ENCODE measurements at places on chromosomes 3 and 15.
A peak's percentile ranks its signal among the peaks of the same experiment; 100 is the strongest.

- DNase-seq: no peak
Measured at GRCh38 chr3:112200317-112200666, 67.2 kb upstream of the GCSAM start.

DNA sequence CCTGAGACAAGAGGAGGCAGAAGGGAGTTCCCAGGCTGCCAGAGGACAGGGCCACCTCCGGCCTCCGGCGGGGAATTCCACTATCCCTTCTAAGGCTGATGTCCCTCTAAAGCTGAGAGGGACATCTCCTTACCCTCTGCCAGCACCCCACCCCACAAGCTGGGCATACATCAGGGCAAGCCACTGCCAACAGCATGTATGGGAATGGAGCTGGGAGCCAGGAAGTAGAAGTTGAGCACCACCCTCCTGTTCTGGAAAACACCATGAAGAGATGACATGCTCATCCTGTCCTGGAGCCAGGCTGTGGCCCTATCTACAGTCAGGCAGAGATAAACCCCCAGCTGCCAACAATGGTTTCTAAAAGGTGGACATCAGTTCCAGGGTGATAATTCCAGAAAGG, 7.1 kb downstream of the PLCD1 start:
- no peak for DNase-seq

GRCh38 chr15:49693498-49693897, 72.7 kb downstream of the DTWD1 start:
- DNase-seq: peak; percentile 28

GRCh38 chr3:16534640-16535262, 21.3 kb upstream of the RFTN1 start:
- no peak for DNase-seq

- DNase-seq: peak; percentile 54
Measured at GRCh38 chr15:60674704-60675395, 195.9 kb upstream of the ICE2 start.

DNA sequence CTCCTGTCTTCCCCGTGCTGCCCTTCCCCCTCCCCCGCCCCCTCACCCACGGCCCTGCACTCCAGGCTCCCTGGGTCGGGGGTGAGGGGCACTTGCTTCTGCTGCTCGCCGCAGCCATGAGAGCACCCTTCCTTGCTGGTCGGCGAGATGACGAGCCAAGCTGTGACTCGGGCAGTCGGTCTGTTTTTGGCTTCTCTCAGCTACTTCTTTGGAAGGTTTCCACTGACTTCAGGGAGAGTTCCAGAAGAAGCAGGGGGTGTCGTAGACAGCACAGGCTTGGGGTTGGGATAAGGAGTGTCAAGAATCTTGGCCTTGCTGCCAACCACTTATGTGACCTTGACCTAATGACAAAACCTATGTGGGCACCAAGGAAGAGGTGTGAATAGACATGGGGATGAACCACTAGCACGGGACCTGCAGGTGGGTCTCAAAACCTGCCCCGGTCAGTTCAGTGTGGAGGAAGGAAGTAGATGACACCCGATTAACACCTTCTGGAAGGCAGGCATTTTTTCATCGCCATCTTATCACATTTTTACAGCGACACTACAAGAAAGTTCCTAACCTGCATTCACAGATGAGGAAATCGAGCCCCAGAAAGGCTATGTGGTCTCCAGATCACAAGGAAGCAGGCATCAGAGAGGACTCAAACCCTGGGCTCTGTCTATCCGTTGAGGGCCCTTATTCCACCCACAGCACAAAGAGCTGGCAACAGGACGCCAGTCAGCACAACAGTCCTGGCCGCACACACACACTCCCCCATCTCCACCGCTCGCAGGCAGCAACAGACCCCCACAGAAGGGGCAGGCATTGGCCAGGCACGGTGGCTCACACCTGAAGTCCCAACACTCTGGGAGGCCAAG, 120.9 kb downstream of the LIPC start:
- DNase-seq: peak; percentile 60

DNA sequence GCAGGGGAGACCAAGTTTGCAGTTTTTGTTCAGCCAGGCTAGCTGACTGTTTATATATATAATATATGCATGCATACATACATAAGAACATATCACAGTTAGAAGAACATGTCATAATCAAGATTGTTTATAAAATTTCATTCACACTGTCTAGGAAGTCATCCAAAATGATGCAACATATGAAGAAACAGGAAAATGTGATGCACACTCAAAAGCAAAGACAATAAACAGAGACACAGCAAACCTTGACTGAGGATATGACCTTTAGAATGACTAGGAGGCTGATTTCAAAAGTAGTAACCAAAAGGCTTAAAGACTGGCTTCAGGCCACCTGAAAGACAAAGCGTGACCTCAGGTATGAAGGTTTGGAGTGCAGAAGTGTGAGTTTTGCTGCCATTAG, 166.2 kb upstream of the NDN start:
- peak; percentile 6 for DNase-seq

DNA sequence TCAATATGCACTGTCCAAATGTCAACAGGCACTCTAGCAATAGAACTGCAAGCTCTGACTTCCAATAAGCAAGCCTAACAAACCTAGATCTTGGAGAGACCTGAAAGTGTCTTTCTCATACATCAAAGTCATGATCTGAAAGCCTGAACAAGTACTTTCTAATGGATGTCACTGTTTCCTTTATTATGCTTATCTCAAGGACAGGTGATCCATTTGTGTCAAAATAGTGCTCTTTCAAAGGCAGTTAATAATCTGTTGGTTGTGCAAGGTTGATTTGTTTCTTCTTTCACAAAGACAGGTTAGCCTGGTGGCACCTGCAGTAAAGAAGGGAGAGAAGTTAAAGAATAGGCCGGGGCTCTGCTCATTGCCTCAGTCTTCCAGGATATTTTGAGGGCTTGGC, 146.8 kb downstream of the EPHB1 start:
- no peak for DNase-seq

DNA sequence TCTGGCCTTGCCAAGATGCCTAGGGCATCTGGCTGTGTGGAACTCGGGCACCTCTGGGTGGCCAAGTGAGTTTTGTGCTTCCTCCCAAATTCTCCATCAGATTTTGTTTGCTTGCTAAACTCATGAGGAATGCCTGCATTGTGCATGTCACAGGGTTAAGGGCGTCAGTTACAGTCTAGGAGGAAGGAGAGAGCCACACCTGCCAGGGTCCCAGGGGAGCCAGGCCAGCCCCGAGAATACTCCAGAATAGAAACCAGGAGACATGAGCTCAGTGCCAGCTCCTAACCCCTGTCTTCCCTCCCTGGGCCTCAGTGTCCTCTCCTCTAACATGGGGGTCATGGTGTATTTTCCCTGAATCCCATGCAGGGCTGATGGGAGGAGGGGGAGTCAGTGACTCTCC, 22.0 kb upstream of the SKOR1 start:
- DNase-seq: no peak

DNA sequence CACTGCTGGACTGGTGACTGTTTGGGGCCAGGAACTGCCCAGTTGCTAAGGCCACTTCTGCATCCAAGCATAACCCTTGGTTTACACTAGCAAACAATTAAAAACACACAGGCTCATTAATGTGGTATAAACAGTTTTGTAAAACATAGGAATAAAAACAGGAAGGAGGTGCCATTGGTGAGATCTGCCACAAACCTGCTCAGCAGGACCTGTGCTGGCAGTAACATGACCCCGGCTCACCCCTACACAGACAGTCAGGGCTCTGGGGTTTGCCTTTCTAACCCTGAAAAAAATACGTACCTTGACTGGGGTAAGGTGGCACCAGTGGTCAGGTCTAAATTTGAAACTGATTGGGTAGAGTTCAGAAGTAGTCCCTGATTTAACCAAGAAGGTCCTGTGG, 76.2 kb downstream of the ATP1B3 start:
- no peak for DNase-seq

DNA sequence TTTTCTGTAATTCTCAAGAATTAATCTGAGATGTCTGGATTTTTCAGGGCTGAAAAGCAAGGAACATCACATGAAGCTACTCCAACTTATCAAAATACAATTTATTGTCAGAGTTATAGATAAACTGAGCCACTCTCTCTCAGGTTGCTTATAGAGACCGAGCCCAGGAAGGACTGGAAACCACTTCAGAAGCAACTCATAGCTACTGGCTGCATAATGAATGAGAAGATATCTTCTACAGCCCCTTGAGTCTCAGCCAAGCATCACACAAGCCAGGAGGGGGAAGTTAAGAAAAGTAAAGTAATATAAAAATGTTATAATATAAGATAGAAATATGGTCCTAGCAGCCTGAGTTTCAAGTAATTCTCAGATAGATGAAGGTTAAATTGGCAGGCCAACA, 186.0 kb downstream of the TNIK start:
- DNase-seq: no peak

- no peak for DNase-seq
Measured at GRCh38 chr15:78800189-78800588, 11.1 kb downstream of the ADAMTS7 start.

DNA sequence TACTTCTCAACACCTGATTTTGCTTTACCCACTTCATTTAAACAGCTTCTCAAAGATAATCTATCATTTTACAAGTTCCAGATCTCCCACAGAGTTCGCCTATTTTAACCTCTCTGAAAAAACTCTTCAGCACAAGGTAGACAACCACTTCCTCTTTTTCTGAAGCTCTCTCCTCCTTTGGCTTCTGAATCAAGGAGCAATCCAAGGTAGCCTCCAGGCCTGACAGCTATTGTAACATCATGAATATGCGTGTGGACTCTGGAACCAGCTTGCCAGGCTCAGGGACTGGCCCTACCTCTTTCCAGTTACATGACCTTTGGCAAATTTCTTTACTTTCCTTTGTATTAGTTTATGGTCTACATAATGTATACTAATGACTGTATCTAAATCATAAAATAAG, 405.9 kb upstream of the ZNF385D start:
- no peak for DNase-seq

DNA sequence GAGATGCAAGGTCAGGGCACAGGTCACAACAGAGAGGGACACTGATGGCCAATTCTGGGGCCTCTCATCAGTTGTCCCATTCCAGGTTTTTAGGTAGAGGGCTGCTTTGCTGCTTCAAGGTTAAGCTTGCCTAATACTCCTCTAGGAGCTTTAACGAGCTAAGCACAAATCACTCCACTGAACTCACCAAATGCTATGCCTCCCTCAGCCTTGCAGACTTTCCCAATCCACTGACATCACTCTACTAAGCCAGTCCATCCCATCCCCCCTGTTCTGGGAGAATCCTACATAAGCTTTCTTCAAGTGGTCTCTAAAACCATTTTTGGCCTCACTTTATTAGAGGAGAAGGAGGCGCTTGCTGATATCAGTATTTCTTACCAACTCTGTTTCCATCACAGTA, 24.8 kb upstream of the PDCD6IP start:
- DNase-seq: peak; percentile 41

DNA sequence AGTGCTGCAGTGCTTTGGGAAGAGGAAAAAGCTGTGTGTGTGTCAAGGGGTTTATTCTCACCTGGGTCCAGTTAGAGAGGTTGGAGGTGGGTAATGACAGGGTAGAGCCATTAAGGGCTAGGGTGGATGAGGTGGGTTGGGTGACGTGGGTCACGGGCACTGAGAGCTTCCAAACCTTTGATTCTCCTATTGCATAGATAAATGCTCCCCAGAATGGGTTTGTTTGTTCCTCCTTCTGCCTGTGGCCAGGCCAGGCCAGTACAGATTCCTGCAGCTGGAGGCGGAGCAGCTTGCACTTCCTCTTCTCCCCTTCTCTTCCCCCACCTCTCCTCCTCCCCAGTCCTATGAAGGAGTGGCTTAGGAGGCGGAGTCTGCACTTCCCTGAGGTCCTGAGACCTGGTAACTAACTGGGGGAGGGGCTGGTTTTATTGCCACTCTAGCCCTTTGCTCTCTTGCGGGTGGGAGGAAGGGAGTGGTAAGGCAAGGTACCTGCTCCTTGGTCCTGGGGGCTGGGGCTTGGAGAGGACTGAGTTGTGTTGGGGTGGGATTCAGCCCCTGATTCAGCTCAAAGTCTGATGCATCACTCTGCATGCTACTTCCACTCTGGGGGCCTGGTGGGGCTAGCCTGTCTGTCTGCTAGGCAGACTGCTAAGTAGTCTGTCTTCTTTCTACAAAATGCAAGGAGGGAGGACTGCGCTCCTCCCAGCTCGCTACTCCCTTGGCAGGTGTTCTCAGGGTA, 3.5 kb downstream of the SPINT1 start:
- DNase-seq: no peak

DNA sequence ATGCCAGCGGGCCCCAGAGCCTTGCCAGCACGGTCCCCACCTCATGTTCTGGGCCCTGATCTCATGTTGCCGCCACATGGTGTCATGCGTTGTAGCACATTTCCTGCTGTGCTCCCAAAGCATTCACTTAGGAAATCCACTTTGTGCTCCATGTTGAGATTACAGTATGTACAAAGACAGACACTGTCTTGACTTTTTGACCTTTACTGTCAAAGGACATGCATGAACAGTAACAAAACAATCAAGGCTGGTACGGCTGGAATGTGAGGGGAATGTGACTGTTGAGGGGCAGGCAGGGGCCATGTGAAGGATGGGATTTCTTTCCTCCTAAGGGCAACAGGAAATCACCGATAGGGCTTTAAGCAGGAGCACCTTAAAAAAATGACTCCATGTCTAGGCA, 53.3 kb upstream of the RPL32 start:
- no peak for DNase-seq

GRCh38 chr3:27185231-27185989, 183.8 kb downstream of the NEK10 start:
- DNase-seq: no peak

GRCh38 chr3:177802151-177802900, 605.0 kb upstream of the TBL1XR1 start:
- DNase-seq: peak; percentile 59
